Stimulated activated naive CD8-positive, alpha-beta T cell treated with anti-CD3 and anti-CD28 coated beads, Interleukin-15, Interleukin-2, amounts not matched to agents 100 U/mL and 50 U/mL, for 24 hours (primary cell): ENCODE measurements at places on chromosomes 16 and 17.
A peak's percentile ranks its signal among the peaks of the same experiment; 100 is the strongest.

DNA sequence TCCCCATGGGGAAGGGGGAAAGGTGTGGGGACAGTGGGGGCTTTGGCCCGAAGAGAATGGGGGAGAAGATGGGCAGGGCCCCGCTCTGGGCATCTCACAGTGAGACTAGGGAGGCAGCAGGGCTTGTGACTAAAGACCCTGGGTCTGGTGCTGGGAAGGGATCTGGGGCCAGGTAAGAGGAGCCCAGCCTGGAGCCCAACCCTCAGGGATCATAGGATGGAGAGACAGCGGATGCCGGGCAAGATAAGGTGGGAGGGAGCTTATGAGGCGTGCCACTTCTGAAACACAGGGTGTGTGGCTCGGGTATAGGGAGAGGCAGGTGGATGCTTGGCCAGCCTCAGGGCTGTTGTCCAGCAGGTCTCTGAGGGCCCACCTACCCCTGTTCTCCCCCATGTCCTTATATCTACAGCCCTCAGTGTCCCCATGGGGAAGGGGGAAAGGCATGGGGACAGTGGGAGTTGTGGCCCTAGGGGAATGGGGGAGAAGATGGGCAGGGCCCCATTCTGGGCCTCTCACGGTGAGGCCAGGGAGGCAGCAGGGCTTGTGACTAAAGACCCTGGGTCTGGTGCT lies 15.4 kb downstream of the USP6 start:
- DNase-seq: no peak

DNA sequence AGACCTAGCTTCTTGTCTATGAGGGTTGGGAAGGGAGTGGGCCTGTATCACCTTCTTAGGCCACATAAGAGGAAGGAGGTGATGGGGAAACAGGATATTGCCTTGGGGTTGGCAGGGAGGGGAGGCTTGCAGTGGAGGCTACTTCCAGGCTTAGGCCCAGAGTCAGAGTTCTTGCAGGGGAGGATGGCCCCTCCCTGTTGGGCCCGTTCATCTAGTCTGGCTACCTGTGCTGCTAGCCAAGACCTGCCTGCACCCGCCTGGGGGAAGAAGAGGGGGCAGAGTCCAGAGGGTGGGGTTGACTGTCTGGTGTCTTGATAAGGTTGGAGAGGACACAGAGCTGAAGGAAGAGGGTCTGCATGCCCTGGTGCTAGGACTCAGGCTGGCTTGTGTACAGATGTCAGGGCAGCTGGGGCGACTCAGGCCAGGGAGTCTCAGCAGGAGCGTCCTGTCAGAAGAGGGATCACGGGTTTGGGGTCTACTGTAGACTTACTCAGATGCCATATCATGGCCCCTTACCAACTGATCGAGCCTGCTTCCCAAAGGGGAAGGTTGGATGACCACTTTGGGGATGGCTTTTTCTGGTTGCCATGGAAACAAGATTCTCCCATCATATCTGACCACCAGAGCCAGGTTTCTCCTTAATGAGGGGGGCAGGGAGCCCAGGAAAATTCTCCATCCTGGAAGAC lies 5.3 kb downstream of the KDM6B start:
- DNase-seq: no peak

DNA sequence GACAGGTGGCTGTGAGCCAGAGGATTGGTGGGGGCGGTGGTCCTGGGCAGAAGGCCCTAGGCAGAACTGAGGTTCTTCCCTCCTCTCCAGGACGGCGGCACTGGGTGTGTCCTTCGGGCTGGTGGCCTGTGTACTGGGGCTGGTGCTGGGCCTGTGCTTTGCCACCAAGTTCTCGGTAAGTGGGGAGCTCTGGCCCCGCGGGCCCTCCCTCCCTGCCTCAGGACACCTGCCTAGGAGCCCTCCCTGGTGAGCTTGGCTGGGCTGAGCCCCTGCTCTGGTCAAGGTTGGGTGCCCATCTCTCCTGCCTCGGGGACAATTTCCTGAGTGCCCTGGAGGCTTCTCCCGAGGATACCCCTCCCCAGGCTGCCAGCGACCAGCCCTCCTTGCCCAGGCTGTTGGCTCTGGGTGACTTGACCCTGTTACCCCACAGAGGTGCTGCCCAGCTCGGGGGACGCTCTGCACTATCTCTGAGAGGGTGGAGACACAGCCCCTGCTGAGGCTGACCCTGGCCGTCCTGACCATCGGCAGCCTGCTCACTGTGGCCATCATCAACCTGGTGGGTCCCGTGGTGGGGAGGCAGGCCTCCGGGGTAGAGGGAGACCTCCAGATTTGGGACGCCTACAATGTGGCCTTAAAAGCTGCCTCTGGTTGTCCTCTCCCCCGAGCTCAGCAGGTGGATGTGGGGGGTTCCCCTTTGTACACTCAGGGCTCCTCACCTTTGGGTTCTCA lies 42.0 kb downstream of the ADCY7 start:
- DNase-seq: peak; percentile 4

GRCh38 chr17:3827124-3827773 lies 18.8 kb downstream of the NCBP3 start:
- peak; percentile 75 for DNase-seq

DNA sequence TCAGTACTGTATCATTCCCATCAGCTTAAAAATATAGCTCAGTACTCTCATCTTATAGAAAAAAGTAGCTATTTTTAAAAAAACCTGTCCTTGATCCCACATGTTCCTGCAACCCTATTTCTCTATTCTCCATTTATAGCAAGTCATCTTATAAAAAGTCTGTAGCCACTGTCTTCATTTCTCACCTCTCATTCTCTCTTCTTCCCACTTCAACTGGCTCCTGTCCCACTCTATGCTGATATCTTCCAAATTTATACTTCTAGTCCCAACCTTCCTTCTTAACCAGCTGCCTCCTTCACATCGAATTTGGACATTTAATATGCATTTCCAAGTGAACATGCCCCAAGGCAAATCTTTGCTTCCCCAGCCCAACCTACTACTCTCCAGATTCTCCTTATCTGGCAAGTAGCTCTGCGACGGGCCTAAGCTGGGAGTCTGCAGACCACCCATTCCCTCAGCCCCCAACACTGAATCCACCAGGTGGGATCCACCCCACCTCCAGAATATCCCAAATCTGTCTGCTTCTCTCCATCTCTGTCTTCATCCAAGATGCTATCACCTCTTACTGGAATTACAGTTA lies 52.0 kb upstream of the TANC2 start:
- no peak for DNase-seq

DNA sequence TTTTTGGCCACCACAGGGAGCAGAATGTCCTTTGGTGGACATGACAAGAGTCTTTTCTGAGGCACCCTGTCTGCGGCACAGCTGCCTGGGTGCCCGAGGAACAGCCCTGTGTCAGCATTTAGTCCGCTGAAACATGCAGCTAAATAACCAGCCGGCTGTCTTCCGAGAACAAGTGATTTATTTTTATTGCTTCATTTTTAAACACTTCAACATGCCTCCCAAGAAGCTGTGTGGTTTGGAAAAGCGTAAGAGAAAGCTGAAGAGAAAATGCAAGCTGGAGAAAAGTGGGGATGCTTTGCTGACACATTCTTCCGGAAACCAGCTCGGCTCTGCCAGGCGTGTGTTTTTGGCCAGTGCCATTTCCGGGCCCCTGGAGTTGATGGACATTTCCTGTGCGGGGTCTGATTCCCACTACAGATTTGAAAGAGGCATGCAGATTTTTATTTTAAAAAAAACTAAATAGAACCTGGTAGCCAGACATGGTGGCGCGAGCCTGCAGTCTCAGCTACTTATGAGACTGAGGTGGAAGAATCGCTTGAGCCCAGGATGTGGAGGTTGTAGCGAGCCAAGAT lies 94.7 kb downstream of the SEC14L1 start:
- peak; percentile 46 for DNase-seq

- no peak for DNase-seq
Observed at GRCh38 chr16:8798174-8798527, 512 bp downstream of the PMM2 start.

DNA sequence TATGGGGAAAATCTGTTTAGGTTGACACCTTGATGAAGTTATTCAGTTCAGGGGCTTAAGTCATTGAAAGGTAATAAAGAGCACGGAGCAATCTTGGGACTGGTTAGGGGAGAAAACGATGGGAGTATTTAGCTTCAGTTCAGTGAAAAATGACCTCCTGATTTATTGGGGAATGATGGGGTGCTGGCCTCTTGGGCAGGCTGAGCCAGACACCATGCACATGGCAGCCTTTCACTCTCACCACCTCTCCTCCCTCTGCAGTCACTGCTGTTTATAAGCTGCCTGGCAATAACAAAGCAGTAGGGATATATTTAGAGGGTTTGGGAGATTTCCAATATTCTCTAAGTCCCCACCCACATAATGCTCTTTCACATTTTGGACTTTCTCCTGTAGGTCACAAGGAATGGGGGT lies 140.5 kb upstream of the HS3ST2 start:
- no peak for DNase-seq

DNA sequence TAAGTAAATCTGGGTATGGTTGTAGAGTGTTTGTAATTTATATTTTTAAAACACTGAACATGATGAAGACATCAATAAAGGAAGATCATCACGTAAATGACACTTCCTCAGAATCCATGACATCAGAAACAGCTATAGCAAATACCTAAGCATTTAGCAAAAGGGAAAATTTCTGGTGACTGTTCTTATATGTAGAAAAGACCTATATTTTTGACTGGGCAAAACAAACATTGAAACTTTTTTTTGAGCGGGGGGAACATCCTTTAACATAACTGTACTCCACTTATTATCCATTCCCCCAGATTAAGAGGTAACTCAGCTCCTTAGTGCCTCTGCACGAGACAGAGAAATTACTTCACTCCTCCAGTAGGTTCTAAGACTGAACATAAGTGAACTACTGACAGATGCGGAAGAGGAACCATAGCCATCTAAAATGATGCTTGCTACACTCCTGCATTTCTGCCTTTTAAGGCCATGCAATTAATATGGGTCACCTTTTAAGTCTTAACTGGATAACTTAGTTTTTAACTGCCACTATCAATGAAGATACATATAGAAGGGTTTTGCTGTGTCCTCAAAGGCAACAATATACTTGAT lies 9.4 kb downstream of the CRYBA1 start:
- DNase-seq: no peak

DNA sequence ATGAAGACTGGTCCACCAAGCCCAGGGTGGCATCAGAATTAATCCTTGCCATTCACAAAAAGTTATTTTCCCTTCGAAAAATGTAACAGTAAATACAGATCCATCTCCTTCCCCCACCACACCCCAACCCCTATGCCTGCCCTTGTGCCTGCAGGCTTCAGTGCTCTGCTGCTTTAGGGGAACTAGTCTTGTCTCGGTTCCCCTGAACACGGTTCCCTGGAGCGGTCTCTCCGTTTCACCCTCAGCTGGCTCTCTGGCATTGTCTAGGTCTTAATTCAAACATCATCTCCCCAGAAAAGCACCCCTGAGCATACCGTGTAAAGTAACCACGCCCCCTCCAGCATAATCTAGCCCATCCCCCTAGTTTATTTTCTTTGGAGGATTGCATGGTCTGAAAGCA lies 25.8 kb downstream of the EMP2 start:
- no peak for DNase-seq

DNA sequence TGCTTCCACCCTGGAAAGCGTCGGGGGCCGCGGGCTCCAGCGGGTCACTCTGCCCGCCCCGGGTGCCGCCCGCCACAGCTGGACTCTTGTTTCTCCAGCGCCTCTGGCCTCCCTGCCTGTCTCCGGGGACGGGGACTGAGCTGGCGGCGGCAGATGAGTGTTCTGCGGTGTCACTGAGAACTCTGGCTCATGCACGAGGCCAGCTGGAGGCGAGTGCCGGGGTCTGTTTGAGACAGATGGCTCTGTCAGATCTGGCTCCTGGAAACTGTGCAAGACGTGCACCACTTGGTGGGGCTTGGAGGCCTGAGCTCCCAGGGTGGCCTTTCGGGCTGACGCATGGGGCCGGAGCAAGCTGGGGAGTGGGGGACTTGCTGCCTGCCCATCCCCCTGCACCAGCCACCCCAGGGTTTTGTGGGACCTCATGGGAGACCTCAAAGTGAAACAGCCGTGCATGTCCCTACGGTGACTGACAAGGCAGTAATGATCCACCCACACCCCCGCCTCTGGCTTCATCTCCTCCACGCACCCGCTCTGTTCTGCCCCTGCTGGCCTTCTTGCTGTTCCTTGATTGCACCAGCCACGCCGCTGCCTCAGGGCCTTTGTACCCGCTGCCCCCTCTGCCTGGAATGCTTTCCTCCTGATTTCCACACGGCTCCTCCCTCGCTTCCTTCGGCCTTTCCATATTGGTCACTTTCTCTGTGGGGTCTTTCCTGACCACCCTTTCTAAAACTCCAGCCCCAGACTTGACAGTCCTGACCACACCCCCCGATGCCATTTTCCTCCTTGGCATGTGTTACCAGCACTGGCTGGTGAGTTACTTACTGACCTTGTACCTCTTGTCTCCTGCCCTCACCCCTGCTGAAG lies 174.9 kb upstream of the CIBAR2 start:
- no peak for DNase-seq

DNA sequence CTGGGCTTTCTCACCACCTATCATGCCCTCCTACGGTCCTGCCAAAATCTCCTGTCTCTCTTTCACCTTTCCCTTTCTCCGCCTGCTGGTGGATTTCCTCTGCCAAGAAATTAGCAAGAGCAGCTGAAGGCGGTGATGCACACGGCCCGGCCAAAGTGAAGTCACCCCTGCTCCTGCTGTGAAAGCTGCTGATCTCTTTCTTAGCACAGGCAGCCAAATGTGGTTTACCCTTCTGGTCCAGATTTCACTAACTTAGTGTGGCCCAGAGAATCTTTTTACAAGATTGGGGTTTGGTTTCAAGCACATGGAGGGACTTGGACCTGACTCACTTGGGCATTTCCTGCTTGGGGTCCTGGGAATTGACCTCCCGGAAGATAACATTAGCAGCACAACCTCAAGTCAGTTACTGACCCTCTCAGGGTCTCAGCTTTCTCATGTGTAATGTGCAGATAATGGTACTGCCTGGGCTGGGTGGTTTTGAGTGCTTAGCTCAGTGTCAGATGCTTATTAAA lies 155.7 kb downstream of the SOCS1 start:
- peak; percentile 66 for DNase-seq

DNA sequence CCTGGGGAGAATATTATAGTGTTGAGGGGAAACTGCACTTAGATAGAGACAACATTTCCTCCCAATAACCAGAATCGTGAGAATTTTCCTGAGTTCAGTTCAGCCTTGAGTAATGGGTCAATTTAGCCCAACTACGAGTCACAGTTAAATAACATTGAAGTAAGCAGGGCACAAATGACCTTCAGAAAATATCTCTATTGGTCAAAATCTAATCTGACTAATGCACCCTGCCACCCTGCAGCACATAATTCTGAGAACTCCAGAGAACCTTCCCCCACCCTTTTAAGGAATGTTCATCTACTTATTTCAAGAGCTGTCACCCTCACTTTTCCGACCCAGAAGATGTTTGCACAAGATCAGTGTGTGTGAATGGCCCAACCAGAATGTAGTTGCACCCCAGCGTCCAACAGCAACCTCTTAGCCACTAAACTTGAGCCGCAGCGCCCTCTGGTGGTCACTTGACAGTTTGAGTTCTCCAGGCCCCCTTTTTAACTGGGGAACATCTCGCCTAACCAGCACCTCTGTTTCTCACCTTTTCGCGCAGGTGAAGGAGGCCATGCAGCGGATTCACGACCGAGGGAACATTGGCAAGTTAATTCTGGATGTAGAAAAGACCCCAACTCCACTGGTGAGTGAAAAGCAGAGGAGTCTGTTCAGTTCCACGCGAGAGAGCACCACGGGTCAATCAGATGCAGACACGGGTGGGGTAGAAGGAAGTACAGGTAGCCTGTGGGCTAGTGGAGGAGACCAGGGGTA lies 50.9 kb upstream of the CLEC3A start:
- DNase-seq: peak; percentile 77
